NCI-H1105 (cell line): ENCODE measurements at places on chromosomes 1 and 21.

GRCh38 chr1:54401799-54402198 lies 4.4 kb downstream of the SSBP3 start:
- peak; percentile 94 for DNase-seq

DNA sequence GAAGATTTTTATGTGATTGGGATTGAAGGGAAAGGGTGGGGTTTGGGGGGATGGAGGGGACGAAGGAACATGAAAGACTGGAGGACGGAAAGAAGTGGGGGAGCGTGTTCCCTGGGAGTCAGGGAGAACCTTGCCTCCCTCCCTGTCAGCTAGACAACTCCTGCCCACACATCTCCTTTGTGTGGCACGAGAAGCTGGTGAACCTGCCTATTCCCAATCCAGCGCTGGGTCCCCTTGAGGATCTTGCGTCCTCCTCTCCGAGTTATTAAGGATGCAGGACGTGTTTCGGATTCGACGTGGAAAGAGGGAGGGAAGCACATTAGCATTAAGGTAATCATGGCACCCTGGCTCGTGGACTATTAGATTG lies 1.4 kb downstream of the LRRC7 start:
- DNase-seq: no peak

GRCh38 chr1:219732814-219733491 lies 120.0 kb upstream of the ZC3H11B start:
- no peak for DNase-seq

- DNase-seq: no peak
Observed at GRCh38 chr21:44575307-44576024, 1.9 kb downstream of the KRTAP10-4 start.

DNA sequence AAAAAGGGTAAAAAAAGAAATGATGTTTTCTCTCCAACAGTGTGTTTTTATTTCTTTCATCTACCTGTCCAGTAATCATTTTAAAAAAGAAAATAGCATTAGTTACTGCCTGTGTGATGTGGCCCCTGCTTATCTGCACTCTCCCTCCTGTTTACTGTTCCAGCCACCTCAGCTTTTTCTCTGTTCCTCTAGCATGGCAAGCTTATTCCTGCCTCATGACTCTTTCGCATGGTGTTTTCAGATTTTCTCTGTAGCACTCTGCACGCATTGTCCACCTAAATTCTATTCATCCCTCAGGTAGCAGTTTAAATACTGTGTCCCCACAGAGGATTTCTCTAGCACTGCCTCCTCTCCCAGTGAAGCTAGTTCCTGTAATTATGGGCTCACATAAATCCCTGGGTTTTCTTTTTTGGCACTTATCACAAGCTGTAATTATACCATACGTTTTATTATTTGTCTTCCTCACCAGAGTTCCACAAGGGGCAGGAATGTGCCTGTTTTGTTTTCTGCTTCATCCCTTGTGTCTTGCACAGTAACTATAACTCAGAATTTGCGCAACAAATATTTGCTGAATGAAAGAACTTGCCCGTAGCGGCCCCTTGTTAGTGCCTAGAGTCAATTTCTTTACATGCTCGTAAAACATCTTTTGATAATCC lies 51.4 kb upstream of the LRIG2 start:
- peak; percentile 71 for DNase-seq

GRCh38 chr1:43271186-43272118 lies 1.7 kb downstream of the TMEM125 start:
- DNase-seq: no peak

GRCh38 chr21:31084689-31085088 lies 46.4 kb upstream of the KRTAP19-8 start:
- DNase-seq: no peak

DNA sequence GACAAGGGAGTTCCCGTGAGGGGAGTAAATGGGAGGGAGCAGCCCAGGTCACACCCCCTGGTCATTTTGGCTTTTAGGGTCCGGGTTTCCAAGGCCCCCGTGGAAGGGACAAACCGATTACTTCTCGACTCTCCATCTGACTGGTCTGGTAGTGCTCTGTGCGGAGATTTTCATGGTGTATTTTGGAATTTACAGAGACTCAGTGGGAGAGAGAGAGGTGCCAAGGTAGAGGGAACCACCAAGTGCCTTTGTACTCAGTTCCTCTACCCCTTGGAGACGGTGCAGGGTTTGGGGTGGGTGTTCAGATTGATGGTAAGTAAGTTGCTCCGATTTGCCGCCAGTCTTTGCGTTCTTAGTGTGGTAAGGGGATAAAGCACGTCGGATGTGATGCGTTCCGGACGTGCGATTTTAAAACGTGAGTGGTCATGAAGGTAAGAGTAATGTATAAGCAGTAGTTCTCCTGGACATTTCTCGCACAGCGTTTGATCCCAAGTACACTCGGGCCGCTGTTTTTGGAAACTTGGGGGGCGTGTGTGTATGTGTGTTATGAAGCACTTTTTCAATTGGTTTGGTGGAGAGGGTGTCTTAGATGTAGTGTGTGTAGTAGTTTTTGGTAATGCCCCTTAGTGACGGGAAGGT lies 682 bp downstream of the SUCO start:
- DNase-seq: no peak

DNA sequence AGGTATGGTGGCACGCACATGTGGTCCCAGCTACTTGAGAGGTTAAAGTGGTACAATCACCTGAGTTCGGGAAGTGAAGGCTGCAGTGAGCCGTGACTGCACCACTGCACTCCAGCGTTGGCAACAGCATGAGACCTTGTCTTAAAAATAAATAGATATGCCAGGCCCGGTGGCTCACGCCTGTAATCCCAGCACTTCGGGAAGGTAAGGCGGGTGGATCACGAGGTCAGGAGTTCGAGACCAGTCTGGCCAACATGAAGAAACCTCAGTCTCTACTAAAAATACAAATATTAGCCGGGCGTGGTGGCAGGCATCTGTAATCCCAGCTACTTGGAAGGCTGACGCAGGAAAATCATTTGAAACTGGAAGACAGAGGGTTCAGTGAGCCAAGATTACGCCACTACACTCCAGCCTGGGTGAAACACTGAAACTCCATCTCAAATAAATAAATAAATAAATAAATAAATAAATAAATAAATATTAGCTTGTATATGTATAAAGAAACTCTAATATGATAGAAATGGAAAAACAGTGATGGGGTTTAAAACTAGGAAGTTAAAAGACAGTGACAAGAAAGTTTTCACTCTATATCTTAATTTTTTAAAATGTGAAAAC lies 18.8 kb downstream of the GATAD2B start:
- no peak for DNase-seq

DNA sequence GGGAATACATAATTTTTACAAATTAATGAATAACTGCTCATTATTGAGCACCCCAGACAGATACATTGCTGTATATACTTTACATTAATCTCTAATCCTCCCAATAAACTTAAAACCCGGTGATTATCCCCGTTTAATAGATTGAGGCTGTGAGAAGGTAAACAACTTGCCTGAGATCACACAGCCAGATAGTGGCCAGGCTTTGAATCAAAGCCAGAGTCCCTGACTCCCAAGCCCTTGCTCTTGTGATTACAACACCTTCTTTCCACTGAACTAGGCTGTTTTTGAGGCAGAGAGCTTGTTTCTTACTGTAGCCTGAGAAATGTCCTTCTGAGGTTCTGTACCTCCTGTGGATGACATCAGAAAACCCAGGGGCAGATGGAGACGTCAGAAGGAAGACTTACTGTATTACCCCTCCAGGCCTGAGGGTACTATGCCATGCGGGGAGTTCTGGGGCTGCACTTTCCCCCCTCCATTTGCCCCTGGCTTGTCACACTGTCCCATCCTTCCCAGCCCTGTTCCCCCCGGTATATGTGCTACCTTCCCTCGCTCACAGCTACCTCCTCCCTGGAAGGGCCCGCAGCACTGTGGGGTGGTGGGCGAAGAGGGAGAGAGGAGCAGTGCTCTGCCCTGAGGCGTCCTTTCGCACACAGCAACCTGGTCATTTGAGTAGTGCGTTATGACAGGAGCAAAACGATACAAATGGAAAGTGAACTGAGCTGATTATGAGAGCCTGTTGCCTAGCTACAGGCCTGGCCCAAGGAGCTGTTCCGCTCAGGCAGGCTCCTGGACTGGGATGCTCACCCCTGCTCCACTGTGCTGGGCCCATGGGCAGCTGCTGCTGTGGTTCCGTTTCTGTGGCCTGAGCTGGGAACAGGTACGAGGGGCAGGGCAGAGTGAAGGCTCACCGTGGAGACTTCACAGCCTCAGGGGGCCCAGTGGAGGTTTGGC lies 4.6 kb downstream of the KCNC4 start:
- no peak for DNase-seq

DNA sequence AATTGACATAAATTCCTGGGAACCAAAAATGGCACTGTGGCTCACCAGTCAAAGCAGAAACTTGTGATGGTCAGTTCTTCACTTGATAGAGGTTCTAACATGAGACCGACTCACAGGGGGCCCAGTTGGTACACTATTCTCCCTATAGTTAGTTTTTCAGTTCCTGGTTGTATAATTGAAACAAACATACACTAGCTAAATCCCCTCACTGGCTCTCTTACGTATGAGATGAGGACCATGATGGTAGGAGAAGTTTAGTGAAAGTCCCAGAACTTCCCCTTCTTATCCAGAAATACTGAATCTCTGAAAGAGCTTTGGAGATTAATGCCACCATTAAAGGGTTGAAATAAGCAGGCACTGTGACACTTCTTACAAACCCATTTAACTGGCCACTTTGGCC lies 2.8 kb upstream of the S100B start:
- DNase-seq: no peak

- DNase-seq: peak; percentile 37
Observed at GRCh38 chr1:97920276-97920831, 480 bp downstream of the DPYD start.

- DNase-seq: no peak
Observed at GRCh38 chr1:89464008-89464407, 60.6 kb upstream of the LRRC8B start.

GRCh38 chr1:230103306-230104173 lies 36.5 kb downstream of the GALNT2 start:
- no peak for DNase-seq

DNA sequence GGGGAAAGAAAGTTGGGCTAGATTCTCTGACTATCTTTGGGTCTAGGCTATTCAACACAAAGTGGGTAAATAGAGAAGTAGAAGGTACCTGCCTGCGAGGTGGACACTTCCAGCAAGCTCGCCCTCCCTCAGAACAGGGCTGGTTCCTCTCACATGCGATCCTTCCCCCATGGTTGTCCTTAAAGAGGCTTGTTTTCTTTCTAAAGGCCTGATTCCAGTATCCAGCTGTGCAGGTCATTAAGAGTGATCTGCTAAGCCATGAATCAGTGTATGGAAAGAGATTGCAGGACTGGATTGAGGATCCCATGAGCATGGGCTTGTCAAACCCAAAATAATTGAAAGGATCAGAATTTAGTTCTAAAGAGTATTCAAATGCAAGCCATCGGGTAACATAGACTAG lies 189.0 kb downstream of the URB2 start:
- no peak for DNase-seq

GRCh38 chr1:214640431-214641213 lies 37.6 kb downstream of the CENPF start:
- DNase-seq: no peak

DNA sequence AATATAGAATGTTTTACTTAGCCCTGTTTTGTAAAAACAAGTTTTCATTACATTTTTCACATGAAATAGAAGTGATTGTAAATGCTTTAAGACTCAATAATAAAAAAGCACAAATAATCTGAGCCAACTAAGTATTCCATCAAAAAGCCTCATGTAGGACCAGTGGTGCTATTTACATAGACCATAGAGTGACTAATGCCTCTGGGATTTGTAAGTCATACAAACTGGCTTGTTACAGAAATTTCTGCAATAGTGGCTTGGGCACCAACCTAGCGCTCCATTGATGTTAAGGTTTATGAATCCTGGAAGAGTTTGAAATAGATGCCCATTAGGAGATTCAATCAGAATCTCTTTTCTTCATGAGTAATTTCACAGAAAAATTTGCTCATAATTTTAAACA lies 31.9 kb downstream of the ZMYM1 start:
- no peak for DNase-seq

- DNase-seq: no peak
Observed at GRCh38 chr1:1305300-1306069, 2.2 kb downstream of the ACAP3 start.

GRCh38 chr1:28915031-28915895 lies 894 bp downstream of the EPB41 start:
- peak; percentile 58 for DNase-seq

GRCh38 chr1:207745839-207746767 lies 5.8 kb upstream of the CD46 start:
- no peak for DNase-seq

DNA sequence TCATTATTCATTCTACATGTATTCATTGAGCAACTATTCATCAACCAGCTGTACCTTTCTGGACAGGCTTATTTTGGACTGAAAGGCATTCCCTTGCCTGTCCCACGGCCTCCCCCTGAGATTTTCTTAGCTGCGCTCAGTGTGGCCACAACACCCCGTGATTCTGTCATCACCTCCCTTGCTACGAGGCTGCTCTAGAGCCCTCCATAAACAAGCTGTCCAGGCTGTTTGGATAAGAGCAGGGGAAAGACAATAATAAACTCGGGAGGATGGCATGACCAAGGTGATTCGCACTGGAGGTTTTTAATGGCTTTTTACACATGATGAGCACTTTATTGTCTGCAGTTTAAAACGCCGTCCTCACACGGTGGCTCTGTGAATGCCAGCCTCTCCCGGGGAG lies 139.7 kb downstream of the ROR1 start:
- no peak for DNase-seq

DNA sequence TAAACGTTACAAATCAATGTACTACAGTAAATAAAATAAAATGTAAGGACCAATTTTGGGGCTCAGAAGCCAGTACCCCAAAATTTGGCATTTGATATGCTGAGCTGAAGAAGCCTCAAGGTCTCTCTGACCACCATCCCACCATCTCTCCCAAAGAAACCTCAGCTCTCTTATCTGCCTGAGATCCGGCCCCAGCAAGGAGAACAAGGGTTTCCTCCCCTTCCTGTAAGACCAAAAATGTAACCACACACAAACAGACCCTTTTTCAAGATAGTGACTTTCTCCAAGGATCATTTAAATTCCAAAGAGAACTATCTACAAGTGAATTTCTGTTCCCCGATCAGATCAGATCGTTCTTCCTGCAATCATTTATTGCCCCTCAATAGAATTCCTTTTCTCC lies 68.1 kb upstream of the SLC45A1 start:
- DNase-seq: no peak

GRCh38 chr1:116886291-116886878 lies 23.3 kb upstream of the PTGFRN start:
- no peak for DNase-seq

DNA sequence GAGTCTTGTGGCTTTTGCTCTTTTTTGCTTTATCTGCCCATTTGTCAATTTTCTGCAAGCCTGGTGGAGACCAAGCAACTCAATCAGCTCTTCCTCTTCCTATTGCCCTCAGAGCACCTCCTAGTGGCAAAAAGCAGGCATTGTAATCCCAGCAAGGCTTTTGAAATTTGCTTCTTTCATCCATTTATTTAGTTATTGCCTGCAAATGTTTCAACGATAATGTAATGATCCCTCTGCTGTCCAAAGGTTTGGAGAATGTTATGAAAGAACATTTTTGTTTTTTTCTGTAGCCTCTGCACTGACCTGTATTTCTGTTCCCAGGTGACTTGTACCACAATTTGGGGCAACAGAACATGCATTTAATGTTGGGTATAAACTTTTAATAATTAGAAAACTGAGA lies 127.8 kb downstream of the GABPA start:
- DNase-seq: no peak
